ENCODE measurements at places on chromosomes 12 and 14.

GRCh38 chr12:15733136-15733535 is 56.1 kb downstream of the EPS8 start:
- no peak for DNase-seq

- no peak for DNase-seq
Observed at GRCh38 chr12:21553329-21553675, 27.2 kb downstream of the SPX start.

DNA sequence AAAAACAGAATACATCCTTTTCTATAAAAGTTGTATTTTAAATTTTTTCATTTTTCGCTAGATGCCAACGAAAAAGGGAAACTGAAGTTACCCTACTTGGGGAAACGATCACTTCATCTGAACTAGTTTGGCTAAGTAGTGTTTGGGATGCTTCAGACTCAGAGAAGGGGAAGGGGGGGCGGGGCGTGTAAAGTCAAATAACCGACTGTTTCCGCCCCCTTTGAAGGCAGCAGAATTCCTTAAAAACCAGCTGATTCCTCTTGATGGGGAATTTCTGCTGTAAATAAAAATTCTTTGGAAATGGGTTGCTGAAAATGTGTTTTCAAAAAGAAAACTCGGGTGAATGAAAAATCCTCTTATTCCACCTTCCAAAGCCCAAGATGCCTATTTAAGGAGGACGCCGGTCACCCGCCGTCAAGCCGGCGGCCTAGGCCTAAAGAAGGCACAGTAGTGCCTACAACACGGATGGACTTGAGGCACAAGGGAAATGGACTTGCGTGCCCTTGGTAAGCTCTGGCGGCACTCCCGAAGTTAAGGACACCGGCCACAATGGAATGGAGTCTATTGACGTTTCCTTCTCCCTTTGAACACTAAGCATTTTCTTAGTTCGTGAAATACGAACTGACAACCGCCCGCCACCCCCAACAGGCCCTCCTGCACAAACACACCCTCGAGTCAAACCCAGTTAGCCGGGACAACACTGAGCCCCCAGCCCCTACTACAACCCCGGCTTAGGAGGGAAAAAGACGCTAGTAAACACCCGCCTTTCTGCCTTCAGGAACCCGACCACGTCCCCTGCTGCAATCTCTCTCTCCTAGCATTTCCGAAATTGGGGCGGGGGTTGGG is 1.9 kb downstream of the ATXN2 start:
- DNase-seq, result peak; percentile 5

DNA sequence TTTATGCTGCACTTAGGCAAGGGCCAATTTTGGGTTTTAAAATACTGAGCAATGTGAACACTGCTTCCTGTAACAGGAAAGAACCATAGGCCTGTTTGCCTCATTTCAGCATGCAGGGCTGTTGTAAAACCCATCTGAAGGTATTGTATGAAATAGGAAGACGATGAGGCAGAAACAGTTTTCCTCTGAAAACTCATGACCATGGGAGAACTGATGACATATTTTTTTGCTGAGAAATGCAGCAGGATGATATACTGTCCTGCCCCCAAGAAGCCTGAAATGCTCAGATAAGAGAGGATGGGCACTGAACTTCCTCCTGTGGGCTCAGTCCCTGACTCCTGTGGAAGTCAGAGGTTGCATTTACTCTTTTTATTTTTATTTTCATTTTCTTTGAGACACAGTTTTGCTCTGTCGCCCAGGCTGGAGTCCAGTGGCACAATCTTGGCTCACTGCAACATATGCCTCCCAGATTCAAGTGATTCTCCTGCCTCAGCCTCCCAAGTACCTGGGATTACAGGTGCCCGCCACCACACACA is 17.4 kb downstream of the PYGL start:
- no peak for DNase-seq

DNA sequence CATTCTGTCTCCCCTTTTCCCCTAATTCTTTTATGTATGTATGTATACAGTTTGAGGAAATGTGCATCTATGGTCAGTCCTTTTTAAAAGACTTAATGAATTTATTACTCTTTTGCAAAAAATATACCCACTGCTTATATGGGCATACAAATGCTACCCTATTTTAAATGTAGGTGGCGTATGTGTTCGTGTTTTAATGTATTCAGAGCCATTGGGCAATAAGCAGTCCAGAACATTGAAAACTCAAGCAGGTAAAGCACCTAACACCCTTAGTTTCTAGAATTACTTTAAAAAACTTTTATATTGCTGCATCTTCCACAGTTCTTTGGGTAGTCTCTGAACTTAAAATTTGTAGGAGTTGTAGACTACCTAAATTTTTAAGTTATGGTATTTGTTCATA is 42.6 kb upstream of the A2ML1 start:
- no peak for DNase-seq

GRCh38 chr14:95068080-95068479 is 89.2 kb downstream of the DICER1 start:
- DNase-seq, result no peak

- DNase-seq, result no peak
Observed at GRCh38 chr12:71683633-71684032, 2.2 kb upstream of the TMEM19 start.

DNA sequence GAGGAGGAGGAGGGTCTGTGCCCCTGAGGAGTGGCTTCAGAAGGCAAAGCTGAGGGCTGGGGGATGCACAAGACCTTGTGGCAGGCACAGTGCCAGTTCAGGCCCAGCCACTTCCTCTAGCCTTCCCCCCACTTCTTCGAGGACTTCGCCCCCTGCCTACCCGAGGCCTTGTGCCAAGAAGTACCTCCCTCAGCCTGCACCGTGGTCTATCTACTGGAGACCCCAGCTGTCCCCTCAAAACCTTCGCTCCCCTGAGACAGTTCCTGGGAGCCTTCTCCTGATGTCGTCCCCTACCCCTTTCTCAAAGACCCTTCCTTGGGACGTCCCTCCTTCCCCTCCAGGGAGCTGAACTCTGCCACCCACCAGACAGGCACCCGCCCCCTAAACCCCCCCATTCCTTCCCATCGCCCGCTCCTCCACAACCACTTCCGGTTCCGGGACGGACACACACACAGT is 604 bp downstream of the ZNF384 start:
- DNase-seq, result peak; percentile 41

- no peak for DNase-seq
Observed at GRCh38 chr12:54858562-54858961, 4.2 kb downstream of the MUCL1 start.

- no peak for DNase-seq
Observed at GRCh38 chr14:77882636-77883035, 82.7 kb downstream of the ADCK1 start.

- DNase-seq, result peak; percentile 66
Observed at GRCh38 chr14:50762001-50762930, 68.7 kb downstream of the NIN start.

GRCh38 chr12:102388469-102388868 is 91.9 kb downstream of the IGF1 start:
- no peak for DNase-seq

DNA sequence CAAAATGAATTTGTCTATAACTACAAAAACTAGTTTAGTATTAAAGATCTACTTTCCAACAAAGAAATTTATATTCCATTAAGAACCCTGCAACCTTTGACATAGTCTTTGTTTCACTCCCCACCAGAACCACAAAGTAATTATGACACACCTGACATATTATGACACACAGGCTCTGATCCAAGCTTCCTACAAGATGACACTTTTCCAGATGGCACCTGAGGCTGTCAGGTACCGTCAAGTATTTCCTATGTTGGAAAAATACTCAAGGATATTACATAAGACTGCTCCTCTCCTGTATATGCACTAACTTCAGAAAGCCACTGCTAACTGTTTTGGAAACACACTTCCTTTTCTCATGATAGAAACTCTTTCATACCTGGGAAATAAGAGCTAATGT is 38.9 kb downstream of the STXBP6 start:
- no peak for DNase-seq

GRCh38 chr12:52825961-52826360 is 8.2 kb downstream of the KRT79 start:
- no peak for DNase-seq

DNA sequence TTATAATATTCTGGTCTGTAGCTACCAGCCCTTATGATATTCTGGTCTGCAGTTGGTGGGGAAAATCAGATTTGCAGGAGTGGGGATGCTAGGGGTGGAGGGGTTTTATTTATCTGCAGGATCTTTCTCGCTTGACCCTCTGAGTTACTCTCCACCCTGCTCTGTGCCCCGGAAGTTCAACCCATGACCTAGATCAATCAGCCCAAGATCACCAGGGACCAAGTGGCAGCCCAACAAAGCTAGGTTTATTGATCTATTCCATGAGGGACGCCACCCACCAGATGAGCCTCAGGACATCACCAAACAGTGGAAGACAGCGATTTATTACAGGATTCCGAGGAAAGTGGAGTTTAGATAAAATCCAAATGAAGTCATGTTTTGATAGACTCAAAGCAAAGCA is 25.8 kb upstream of the C12orf76 start:
- DNase-seq, result no peak

GRCh38 chr12:47121146-47121545 is 41.4 kb upstream of the AMIGO2 start:
- DNase-seq, result no peak
